ENCODE measurements at places on chromosomes 16 and 17. TPM values are rescaled to one million over a fixed set of nuclear protein-coding genes. Genes with fewer than 3 reads are reported as not detected.

The MTHFSD gene
- total RNA-seq: 18.3 TPM

The HAS3 gene
- total RNA-seq: 0.69 TPM

The CMTM2 gene
- not detected for total RNA-seq

The GINS3 gene
- 1.0 TPM for total RNA-seq

The DNAAF1 gene
- under 0.01 TPM for total RNA-seq

The BAIAP3 gene
- 0.32 TPM for total RNA-seq

The TP53TG3C gene
- total RNA-seq: not detected

The CDH11 gene
- total RNA-seq: 156 TPM

The GALR2 gene
- not detected for total RNA-seq

The MT1A gene
- not detected for total RNA-seq

The TMC6 gene
- 0.47 TPM for total RNA-seq

The VPS35 gene
- total RNA-seq: 71.1 TPM

The RNFT1 gene
- total RNA-seq: 17.9 TPM

The DHRS7C gene
- not detected for total RNA-seq

The PRRT2 gene
- 4.4 TPM for total RNA-seq

The LYRM9 gene
- total RNA-seq: 7.7 TPM

The NME1 gene
- total RNA-seq: 109 TPM

The GDPD3 gene
- total RNA-seq: 0.95 TPM

The RNF43 gene
- under 0.01 TPM for total RNA-seq

The SNAI3 gene
- not detected for total RNA-seq

The LLGL1 gene
- 37.0 TPM for total RNA-seq

The TAF15 gene
- 46.5 TPM for total RNA-seq

The CCDC200 gene
- 0.16 TPM for total RNA-seq

The EVPLL gene
- total RNA-seq: not detected

The RILP gene
- 16.9 TPM for total RNA-seq

The NUFIP2 gene
- 14.2 TPM for total RNA-seq

The HS3ST6 gene
- not detected for total RNA-seq

The CDRT15L2 gene
- total RNA-seq: not detected

The CHST5 gene
- total RNA-seq: not detected

The GDPD1 gene
- 0.43 TPM for total RNA-seq

The WFIKKN2 gene
- 0.16 TPM for total RNA-seq

The HS3ST2 gene
- under 0.01 TPM for total RNA-seq

The KRTAP2-2 gene
- total RNA-seq: not detected

The DNAAF8 gene
- total RNA-seq: 0.94 TPM

The KRT33A gene
- not detected for total RNA-seq
